ENCODE measurements at places on chromosomes 6 and 20.

DNA sequence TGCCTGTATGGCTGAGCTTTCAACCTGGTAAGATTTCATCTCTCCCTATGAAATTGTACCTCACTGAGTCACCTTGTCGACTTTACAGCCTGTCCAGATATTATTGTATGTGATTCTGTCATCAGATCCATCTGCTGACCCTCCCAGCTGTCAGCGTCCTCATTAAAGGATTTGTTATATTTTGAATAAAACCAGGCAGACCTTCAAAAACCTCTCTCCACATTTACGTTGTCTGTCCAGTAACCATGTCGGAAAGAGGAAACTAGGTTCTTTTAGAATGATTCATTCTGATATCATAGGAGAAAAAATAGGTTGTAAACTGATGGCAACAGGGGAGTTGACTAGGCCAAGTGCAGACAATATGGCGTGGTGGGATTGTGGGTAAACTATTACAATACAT, 38.5 kb downstream of the TSPYL4 start:
- peak; percentile 21 for DNase-seq

DNA sequence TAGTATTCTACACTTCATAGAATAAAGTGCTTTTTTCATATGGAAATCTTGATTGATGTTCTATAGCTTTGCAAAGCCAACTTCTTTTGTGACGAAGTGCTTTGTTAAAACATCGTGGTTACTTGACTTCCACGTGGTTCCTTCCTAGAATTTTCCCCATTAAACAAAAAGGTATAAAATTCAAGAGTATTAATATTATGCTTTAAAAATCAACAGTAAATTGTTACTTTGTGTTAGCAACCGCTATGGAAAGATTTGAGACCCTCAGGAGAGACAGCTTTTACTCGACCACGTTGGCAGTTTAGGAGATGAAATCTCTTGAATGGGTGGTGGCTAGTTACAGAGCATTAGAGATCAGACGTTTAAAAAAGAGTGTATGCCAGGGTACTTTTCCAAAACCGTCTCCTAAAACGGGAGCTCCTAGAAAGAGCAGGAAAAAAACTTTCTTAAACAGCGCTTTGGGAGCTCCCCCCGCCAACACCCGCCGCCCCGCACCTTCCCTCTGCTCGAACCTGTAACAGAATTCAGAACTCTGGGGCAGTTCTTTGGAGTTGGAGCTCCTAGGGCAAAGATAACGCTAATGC, 920 bp downstream of the GJA1 start:
- DNase-seq = no peak

- DNase-seq = no peak
Measured at GRCh38 chr6:166262743-166263515, 45.3 kb downstream of the PRR18 start.

GRCh38 chr6:84269947-84270733, 42.7 kb upstream of the CEP162 start:
- no peak for DNase-seq

DNA sequence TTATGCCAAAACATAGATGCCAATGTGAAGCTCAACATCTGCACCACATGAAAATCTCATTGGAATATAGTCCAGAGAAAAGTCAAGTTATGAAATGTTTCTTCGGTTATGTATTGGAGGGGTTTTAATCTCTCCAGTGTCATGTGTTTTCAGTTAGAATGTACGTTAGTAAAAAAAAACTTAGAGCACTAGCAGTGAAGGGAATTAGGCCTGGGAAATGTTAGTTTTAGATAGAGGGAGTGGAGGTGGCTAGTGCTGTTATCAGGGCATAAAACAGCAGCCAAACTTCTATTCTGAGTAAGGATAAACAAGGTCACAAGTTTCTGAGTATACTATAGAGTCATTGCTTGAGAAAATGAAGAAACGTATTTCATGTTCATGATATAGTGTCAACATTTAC, 42.9 kb downstream of the HDGFL1 start:
- no peak for DNase-seq

- no peak for DNase-seq
Measured at GRCh38 chr6:133887880-133888230, 1.1 kb upstream of the TCF21 start.

DNA sequence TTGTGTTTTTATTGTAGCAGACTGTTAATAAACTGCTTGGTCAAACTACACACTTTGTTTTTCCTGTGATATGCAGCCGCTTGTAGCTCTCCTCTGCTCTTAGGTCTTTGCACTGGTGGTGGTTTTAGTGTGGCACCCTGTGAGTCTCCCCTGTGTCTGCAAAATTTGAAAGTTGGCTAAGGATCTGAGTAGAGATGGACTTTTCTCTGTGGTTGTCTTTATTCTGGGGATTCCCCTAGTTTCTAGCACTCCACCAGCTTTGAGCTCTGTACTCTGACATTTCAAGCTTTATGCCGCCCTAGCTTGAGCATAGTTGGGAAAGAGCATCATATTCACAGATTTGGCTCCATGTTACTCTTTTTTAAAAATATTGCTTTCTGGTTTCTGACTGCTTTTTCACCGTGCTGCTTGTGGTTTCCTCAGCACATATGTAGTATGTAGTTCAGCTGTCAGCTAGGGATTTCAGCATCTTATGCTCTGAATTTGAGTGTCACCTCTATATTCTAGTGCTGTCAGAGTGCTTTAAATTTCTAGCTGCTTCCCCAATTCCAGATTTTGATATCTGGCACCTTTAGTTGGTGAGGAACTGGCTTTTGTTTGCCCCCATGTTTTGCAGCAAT, 25.4 kb downstream of the CDYL start:
- no peak for DNase-seq

- peak; percentile 90 for DNase-seq
Measured at GRCh38 chr6:45714741-45715507, 300.7 kb downstream of the CLIC5 start.

- DNase-seq = no peak
Measured at GRCh38 chr6:143419526-143419925, 31.0 kb downstream of the ADAT2 start.

- peak; percentile 80 for DNase-seq
Measured at GRCh38 chr6:48318670-48319069, 207.7 kb upstream of the PTCHD4 start.

DNA sequence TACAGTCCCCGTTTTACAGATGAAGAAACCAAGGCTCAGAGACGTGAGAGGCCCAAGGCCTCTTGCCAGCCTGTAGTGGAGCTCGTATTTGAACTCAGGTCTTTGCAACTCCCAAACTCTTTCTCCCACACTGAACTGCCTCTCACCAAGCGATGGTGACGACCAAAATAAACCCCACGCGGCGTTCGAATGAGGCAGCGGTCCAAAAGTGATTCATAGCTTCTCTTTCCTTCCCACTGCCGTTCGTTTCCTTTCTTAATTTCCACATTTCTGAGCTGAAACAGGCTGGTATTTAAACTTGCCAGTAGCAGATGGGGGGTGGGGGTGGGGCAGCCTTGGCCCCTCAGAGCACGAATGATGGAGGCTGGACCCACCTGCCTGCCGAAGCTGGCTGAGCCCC, 252.9 kb upstream of the KCNG1 start:
- DNase-seq = peak; percentile 66

- no peak for DNase-seq
Measured at GRCh38 chr6:150445486-150445885, 76.7 kb downstream of the IYD start.

DNA sequence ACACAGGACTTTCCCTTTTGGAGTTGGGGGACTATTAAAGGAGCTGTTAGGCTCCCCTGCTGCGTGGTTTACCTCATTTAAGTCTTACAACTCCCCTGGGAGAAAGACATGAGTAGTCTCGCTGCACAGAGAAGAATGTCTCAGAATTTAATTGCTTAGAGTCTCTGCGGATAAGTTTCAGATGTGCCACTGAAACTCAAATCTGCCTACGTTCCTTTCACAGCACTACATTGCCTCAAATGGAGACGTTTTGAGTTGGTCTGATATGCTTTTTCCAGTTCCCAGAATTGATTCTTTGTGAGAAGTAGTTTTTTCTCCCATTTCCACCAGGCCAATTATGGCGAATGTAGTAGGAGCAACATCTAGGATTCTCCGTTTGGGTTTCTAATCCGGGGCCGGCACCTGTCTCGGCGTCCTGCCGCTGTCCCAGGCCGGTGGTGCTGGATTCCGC, 532 bp upstream of the SLC35F1 start:
- DNase-seq = no peak

- peak; percentile 42 for DNase-seq
Measured at GRCh38 chr6:15769511-15770018, 106.7 kb upstream of the DTNBP1 start.

GRCh38 chr6:95593025-95593424, 15.7 kb downstream of the MANEA start:
- DNase-seq = no peak

GRCh38 chr20:23344336-23344735, 6.3 kb upstream of the NXT1 start:
- DNase-seq = no peak

GRCh38 chr6:17086469-17086868, 15.4 kb upstream of the STMND1 start:
- peak; percentile 86 for DNase-seq

GRCh38 chr6:170347091-170347490, 40.5 kb downstream of the FAM120B start:
- DNase-seq = no peak

DNA sequence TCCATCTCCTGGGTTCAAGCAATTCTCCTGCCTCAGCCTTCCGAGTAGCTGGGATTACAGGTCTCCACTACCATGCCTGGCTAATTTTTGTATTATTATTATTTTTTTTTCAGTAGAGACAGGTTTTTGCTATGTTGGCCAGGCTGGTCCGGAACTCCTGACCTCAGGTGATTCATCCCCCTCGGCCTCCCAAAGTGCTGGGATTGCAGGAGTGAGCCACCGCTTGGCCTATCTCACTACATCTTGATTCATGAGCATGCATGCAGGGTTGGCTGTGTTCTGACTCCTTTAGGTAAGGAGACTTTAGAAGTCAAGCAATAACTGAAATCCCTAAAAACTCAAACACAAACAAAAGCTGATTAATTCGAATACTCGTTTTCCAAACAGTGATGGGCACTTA, 80.9 kb downstream of the GJA1 start:
- peak; percentile 35 for DNase-seq

DNA sequence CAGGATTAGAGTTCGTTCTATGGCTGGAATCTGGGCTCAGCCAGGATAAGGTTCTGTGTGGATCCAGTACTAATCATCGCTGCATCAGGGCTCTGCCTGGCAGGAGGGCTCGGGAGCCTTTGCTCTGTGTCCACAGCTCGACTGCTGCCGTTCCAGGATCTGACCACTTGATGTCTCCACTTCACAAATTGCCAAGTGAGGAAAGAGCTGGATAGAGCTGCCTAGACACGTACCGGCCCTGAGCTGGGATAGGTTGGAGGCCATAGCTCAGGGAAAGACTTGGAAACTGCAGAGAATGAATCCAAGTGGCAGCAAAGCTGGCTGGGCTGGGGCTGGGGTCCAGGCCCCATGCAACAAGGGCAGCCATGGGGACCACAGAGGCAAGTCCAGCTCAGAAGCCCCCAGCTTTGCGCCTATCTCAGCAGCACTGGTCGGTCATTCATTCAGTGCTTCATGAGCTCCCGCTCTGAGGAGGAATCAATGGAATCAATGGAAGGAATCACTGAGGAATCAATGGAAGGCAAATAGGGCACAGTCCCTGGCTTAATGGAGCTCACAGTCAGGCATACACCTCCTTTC, 38.0 kb upstream of the TOP1 start:
- peak; percentile 90 for DNase-seq

DNA sequence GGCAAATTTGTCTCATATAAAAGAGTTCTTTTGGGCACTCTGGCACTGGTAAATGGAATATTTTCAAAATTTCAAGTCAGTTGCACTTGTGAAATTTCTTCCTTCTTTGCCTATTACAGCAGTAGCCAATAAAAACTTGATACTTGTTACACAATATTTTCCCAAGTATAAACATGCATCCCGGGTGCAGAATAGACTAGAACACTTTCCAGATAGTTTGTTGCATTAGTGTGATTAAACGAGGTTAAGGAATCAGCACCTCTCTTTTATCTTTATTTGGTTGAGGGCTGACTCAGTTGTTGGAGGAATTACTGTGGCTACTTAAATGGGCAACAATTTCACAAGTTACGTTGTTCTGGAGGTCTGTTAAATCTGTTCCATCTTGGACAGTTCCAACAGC, 467.5 kb downstream of the CDKAL1 start:
- no peak for DNase-seq

DNA sequence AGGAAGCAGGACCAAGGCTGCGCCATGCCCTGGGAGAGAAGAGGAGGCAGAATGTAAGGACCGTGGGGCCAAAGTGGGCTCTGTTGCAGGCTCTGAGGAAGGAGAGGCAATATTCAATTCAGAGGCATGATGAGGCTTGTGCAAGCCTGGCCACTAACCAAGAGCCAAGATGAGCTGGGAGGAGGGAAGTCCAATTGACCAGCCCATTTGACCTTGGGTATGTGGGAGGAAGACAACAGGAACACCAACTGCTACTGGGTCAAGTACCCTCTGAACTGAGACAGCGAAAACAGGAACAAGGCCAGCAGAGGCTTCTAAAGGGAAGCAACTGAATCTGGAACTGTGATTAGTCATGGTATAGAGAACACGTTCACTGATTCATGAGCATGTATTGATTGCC, 779.6 kb downstream of the MAFB start:
- no peak for DNase-seq

DNA sequence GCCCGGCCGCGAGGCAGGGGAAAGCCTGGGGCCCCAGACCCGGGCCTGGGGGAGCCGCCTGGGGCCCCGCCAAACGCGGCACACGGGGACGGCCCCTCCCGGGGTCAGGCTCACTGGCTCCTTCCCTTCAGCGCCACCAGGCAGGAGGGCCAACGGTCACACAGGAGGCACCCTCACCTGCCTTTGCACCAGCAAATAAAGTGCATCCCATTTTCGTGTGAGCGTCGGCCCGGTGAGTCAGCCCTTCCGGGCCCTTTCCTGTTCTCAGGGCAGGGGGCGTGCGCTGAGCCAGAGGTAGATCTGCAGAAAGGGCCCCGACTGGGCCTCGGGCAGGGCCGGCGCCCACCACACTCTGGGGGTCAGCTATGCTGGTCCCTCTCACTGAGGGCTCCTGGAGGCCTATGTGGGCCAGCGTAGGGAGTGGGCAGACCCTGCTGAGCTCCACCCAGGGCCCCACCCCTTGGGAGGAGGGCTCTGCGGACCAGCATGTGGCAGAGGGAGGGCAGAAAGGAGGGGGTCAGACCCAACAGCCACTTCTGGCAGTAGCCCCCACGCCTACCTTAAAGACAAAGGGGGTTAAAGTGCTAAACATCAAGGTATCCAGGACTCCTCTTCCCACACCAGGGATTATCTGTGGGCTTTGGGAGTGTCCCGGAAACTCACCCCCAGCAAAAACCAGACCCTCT, 931 bp upstream of the UCKL1 start:
- peak; percentile 56 for DNase-seq

GRCh38 chr6:56864171-56864616, 90.7 kb upstream of the BEND6 start:
- DNase-seq = peak; percentile 59

Measured in EL (cell line).